ENCODE measurements at places on chromosomes 4 and X.
A peak's percentile ranks its signal among the peaks of the same experiment; 100 is the strongest.

GRCh38 chr4:162838671-162839070, 328.0 kb downstream of the NAF1 start:
- no peak for DNase-seq

- no peak for DNase-seq
These were observed 10.9 kb upstream of the CLTRN start for GRCh38 chrX:15675490-15675921.

GRCh38 chr4:153151535-153152455, 52.4 kb upstream of the TRIM2 start:
- DNase-seq = peak; percentile 23

DNA sequence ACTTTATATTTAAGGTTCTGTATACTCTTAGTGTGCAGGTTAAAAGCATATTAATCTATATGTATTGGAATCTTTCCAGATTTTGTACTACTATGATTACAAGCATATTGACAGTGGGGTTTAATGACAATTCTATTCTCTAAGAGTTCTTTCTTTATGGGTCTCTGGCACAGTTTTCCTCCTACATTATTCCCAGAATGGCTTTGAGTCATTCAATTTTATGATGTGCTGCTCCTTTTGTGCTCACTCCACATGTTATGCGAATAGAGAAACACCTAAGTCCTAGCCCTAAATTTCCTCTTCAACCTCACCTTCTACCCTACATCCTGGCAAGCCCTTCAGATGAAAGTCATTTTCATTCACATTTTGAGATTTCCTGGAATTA, 209.9 kb upstream of the DIAPH2 start:
- DNase-seq = no peak

- DNase-seq = no peak
These were observed 242.0 kb downstream of the RAPGEF2 start for GRCh38 chr4:159344877-159345276.

- no peak for DNase-seq
These were observed 29.3 kb downstream of the DAPP1 start for GRCh38 chr4:99845708-99846469.
